IPS DF 19.7 (cell line): ENCODE measurements at places on chromosomes 5 and 9.
A peak's percentile ranks its signal among the peaks of the same experiment; 100 is the strongest.

- no peak for DNase-seq
Observed at GRCh38 chr5:129496421-129496820, 36.3 kb downstream of the ADAMTS19 start.

GRCh38 chr9:111548623-111549022 is 23.6 kb downstream of the ZNF483 start:
- DNase-seq, result no peak

GRCh38 chr9:29285818-29286217 is 1712.5 kb upstream of the C9orf72 start:
- peak; percentile 7 for DNase-seq

- peak; percentile 56 for DNase-seq
Observed at GRCh38 chr5:88092358-88092757, 176.3 kb downstream of the TMEM161B start.

DNA sequence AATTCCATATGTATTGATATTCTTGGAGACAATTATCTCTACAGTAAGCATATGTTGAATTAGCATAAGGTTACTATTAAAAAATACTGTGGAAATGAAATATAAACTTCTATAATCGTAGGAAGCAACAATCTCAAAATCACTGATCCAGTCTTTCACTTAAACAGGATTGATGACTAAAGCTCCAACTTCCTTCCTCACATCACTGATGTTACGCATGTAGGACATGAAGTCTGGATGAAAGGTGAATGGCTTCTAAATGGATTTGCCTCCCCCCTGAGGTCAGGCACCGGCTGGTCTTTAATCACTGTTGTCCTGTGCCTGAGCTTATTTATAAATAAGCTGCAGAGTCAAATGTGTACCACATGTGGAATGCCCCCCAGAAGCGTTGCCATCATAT is 157.1 kb upstream of the NFIB start:
- no peak for DNase-seq

DNA sequence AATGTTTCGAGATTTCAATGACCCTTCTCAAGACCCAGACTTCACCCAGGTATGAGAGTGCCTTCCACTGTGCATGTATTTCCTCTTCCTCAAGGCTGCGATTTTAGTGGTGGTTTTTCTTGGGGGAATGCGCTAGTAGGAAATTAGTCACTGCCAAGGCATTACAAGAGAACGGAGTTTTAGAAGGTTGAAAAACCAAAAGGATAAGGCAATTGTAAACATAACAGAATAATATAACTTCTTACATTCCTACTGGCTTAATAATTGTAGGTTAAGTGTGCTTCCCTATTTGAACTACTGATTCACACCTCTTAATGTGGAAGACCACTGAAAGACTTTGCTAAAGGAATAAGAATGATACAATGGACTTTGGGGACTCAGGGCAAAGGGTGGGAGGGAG is 38.9 kb downstream of the ACO1 start:
- no peak for DNase-seq

- DNase-seq, result no peak
Observed at GRCh38 chr5:151622367-151623088, 31.4 kb upstream of the FAT2 start.

GRCh38 chr9:94741866-94742265 is 15.4 kb downstream of the AOPEP start:
- DNase-seq, result no peak

DNA sequence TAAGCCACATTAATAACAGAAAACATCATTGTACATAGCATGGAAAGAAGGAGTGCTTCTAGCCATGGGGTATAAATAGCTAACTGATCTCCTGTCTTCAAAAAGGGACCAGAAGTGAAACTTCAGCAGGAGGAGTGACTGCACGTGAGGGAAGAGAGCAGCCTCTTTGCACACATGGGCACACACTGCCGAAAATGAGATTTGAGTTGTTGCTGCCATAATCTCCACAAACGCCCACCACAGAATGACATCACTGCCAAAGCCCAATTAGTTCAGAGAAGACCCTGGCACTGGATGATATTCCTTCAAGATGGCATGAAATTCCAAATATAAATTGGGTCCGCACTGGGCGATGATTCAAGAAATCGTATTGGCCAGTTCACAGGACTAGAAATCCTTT is 238.9 kb upstream of the NR4A3 start:
- no peak for DNase-seq

- no peak for DNase-seq
Observed at GRCh38 chr5:151628112-151628823, 37.1 kb upstream of the FAT2 start.

GRCh38 chr5:164809821-164810220 is 1304.4 kb downstream of the MAT2B start:
- DNase-seq, result no peak

DNA sequence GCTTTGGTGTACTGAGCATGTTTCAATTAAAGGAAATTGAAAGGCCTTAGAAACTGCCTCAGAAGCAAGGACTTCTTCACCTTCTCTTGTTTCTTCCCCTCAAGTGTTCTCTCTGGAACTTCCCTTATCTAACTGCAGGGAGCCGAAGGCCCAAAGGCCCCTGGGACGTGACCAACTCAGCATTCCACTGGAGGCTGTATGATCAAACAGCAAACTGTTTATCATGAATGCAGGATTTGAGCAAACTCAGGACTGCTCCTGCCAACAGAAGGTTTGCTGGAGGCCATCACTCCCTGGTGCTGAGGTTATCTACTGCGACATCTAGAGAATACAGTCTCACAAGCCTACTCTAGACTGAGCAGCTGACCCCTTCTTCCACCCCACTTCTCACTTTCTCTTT is 4.8 kb upstream of the CDH10 start:
- no peak for DNase-seq

DNA sequence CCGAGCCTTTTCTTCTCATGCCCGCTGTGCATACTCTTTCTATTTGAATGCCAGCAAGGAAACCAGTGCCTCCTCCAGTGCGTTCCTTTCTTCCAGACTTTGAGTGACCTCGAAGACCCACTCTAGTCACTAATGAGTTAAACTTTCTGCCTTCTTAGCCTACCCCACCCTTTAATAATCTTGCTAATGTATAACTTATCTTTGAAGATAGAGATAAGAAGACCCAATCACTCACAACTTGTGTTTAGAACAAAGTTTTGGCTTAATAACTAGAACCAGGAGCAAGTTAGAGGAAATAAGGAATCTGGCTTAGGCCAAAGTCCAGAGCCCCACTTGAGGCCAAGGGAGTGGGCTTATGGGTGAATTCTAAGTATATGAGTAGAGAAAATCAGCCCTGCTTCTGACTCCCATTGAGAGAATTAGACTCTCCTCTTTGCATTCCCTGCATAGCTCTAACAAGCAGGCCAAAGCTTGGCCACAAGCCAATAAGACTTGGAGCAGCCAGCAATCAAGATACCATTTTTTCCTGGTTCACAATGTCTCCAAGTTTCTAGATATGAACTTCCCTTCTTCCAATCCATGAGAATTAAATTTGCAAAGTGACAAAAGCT is 181.5 kb upstream of the PIK3R1 start:
- DNase-seq, result no peak

- no peak for DNase-seq
Observed at GRCh38 chr9:3971391-3972082, 328.3 kb downstream of the GLIS3 start.

- no peak for DNase-seq
Observed at GRCh38 chr5:172999974-173000373, 16.4 kb downstream of the ATP6V0E1 start.

DNA sequence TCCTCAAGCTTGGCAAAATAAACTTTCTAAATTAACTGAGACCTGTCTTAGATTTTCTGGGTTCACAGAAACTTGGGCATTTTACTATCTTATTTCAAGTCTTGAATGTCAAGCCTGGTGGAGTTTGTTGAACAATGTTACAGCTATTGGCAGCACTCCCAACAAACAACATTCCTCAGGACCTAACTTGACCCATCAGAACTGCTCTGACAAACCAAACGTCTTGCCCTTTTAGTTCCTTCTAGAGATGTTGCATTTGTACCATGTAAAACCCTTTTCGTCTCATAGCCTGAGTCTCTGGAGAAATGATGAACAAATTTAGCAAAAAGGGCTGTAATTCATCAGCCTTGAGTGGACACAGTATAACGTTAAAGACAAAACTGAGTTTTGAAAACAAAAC is 51.1 kb downstream of the GNA14 start:
- no peak for DNase-seq

DNA sequence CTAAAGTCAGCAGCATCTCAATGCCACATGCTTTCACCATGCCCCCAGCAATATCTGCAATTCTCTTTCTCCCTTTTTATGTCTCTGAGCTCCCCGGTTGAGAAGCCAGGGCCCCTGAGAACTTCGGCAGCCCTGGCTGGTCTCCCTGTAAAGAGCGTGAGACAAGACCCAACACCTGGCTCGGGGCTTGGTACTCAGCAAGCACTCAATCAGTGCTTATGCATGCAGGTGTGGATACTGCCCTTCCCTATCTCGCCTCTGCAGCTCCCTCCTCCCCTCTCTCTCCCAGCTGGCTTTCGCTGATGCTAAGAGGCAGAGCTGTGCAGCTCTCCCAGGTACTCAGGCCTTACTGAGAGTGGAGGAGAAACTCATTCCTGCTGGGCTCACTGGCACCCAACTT is 41.7 kb upstream of the AKNA start:
- DNase-seq, result no peak

DNA sequence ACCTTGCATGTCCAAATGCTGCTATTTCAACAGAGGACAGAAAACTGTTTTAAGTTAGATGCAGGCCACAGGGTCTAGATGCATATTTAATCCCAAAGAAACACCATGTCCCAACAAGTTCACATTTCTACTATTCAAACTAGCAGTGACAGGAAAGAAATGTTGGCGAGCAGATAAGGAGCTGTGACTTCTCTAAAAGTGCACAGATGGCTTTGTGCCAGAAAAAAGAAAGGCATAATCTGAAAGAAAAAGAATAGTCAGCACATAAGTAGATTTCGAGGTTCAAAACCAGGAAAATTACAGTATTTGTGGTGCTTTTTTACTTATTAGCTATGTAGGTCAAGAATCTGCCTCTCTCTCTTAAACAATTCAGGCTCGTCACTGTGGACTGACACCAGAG is 178.3 kb downstream of the DNAH5 start:
- DNase-seq, result no peak

DNA sequence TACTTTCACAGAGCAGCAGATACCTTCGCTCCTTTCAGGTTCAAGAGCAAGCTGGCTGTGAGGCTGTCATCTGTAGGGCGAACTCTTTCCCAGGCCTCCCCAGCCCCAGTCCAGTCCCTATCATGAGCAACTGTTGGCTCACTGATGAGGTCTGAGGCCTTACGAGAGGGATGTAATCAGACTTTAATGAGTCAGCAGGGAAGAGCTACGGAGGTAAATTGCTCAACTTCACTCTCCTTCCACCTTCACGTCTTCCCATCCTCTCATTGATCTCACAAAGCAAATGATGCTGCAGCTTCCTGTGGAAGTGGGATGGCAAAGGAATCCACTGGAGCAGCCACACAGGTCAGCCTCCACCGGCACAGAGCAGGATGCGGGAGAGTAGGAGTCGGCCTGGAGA is 130.7 kb upstream of the TBCA start:
- DNase-seq, result no peak

DNA sequence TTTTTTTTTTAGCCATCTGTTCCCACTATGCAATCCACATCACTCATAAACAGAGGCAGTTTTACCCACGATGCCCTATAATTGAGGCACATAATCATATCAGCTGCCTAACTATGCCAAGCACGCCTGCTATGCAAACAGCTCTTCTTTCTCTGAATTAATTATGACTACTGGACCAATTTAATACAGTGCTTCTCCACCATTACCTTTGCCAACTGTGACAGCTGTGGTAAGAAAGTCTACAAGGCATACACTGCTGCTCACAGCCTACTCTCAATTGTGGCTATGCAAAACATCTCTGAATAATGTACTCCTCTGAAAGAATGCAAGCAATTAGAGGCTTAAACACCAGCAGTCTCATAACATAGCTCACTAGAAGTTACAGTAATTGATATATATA is 97.1 kb downstream of the DTWD2 start:
- DNase-seq, result no peak

- peak; percentile 20 for DNase-seq
Observed at GRCh38 chr5:78065663-78066062, 228.8 kb downstream of the AP3B1 start.

DNA sequence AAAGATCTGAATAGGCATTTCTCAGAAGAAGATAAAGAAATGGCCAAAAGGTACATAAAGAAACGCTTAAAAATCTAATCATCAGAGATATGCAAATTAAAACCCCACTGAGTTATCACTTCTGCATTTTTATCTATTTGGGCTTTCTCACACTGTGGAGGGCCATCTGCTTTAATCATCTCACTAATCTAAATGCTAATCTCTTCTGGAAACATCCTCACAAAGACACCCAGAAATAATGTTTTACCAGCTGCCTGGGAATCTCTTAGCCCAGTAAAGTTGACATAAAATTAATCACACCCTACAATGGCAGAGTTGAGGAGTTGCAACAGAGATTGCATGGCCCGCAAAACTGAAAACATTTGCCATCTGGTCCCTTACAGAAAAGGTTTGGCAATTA is 407.9 kb upstream of the CYLC2 start:
- no peak for DNase-seq
